ENCODE measurements at places on chromosomes 1 and 21.

DNA sequence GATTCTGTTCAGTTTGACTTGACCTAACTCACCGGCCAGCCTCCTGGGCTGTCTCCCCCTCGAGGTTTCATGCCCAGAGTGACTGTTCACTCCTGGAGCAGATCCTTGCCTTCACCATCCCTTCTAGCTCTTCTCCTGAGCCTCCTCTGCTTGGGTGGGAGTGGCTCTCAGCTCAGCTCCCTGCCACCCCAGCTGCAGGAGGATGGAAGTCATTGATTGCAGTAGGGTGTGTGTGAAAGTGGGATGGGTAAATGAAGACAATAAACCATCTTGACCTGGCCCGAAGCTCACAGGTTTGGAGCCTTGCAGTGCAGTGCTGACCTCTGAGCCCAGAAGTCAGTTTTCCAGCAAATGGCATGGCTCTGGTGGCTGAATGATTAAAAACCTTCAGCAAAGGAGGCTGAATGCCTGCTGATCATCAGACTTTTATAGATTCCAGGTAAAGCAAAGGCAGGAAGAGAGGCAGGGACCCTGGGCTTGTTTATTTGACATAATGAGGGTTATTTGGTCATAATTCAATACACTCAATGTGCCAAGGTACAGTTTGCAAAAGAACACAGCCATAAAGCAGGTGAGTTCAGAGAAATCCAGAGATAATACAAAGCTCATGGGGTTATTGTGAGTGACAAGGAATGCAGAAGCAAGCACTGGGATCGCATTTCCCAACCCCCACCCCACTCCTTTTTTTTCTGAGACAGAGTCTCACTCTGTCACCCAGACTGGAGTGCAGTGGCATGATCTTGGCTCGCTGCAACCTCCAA is 17.5 kb upstream of the TFF3 start:
- DNase-seq, result no peak

- DNase-seq, result no peak
These were observed 156.0 kb upstream of the VAMP3 start for GRCh38 chr1:7615138-7615537.

DNA sequence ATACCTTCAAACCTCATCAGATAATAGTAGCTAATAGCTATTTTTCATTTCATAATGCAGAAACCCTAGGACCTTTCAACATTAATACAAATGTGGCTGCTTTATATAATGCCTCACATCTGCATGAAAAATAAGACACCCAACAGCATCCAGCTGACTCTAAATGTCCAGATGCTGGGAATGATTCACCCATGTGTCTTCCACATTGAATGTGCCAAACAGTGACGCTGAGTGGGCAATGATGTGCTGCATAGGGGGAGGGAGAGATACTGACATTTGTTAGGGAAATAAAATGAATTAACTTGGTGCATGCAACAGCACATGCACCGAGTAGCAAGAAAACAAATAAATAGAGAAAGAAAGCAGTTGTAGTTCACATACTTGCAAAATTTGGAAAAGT is 199.3 kb downstream of the DSCAM start:
- no peak for DNase-seq

- peak; percentile 18 for DNase-seq
These were observed 1048.1 kb downstream of the BRINP3 start for GRCh38 chr1:189429610-189430009.

GRCh38 chr1:71834601-71835441 is 447.5 kb downstream of the NEGR1 start:
- DNase-seq, result no peak

DNA sequence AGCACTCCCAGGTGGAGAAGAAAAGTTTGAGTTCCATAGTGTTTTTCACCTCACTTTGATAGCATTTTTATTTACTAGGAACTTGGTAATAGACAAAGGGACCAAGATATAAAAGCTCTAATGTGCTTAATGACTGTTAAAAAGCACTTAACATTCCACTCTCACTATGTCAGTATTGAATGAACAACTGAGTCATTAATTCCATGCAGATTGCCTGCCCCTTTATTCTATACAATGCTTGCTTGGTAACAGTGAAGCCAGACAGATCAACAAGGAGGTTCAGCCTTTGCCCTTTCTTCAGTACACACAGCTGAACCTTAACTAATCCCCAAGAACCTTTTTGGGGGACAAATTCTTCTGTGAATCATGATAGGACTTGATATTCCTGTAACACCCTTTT is 425.5 kb downstream of the NUF2 start:
- no peak for DNase-seq

- peak; percentile 58 for DNase-seq
These were observed 29.9 kb upstream of the RPTN start for GRCh38 chr1:152188673-152189591.

DNA sequence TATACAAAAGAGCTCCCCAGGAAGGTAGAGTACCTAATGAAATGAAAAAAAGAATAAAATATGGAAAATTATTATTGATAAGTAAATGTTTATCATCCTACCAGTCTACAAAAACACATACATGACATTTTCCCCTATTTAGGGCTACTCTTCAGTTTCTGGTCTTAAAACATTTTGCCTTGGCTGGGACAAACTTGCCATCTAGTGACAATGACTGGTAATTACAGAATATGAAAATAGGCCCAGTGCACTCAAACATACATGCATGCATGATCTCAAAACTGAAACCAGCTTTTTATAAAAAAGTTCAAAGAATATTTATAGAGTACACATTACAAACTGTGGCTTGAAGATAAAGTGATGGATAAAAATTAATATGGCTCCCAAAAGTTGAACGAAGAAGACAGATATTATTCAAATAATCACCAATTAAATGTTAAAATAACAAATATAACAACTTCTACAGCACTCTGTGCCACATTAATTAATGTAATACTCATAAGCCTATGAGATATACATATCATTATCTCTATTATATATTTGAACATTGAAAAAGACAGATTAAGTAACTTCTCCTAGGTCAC is 10.5 kb upstream of the RNPC3 start:
- peak; percentile 16 for DNase-seq

All from GM10248 (cell line).